ENCODE measurements at places on chromosomes 3 and 15.

DNA sequence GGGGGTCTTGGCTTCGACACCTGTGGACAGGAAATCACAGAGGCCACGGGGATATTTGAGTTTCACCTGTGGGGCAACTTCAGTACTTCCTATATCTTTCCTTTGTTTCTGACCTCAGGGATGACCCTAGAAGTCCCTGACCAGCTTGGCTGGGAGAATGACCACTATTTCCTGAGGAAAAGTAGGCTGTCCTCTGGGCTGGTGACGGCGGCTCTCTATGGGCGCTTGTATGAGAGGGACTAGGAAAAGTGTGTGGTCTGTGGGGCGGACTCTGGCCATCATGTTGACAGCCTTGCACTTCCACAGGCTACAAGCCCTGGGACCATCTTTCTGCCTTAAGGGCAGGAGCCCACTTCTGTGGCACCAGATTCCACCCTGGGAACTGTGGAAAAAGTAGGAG lies 43.7 kb downstream of the BTD start:
- no peak for DNase-seq

- no peak for DNase-seq
These were observed 41.4 kb downstream of the IRAK2 start for GRCh38 chr3:10206166-10206511.

GRCh38 chr15:69593488-69593887 lies 140.9 kb downstream of the RPLP1 start:
- no peak for DNase-seq

DNA sequence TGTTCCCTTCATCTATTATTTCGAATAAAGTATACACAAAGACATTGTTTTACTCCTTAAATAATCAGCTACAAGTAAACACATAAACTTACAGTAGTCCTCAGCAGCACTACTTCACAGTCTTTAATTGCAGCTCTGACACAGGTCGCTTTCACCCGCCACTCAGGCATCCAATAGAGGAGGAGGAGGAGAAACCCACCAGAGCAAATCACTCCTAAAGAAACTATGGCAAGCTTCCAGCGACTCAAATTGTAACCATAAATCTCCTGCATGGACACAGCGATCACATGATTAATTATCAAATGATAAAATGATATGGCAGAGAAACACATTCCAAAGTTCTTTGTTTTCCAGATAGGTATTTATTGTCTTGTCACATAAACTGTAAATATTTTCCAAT lies 26.2 kb downstream of the ATP13A3 start:
- no peak for DNase-seq

All from stimulated activated CD4-positive, alpha-beta T cell treated with anti-CD3 and anti-CD28 coated beads, Interleukin-2, amount 100 ng/mL, for 24 hours (primary cell).